ENCODE measurements at places on chromosomes 5 and 9. TPM values are rescaled to one million over a fixed set of nuclear protein-coding genes. Genes with fewer than 3 reads are reported as not detected.

- no peak for DNase-seq
These were observed 2.3 kb downstream of the FAM221B start for GRCh38 chr9:35826071-35826701.

DNA sequence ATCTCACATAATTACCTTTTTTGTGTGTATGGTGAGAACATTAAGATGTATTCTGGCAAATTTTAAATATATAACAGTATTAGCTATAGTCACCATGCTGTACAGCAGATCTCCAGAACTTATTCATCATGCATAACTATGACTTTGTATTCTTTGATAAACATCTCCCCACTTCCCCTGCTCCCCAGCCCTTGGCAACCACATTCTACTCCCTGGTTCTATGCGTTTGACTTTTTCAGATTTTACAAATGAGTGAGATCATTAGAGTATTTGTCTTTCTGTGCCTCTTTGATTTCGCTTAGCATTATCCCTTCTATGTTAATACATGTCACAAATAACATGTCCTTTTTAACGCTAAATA lies 49.4 kb downstream of the SMC2 start:
- DNase-seq, result no peak

DNA sequence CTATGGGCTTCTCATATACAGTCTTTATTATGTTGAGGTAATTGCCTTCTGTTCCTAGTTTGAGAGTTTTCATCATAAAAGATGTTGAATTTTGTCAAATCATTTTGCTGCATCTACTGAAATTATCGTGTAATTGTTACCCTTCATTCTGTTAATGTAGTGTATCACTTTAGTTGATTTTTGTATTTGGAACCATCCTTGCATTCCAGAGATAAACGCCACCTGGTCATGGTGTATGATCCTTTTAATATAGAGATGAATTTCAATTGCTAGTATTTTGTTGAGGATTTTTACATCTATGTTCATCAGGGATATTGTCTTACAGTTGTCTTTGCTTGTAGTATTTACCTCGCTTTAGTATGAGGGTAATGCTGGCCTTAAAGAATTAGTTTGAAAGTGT lies 19.3 kb downstream of the MEIKIN start:
- DNase-seq, result no peak

DNA sequence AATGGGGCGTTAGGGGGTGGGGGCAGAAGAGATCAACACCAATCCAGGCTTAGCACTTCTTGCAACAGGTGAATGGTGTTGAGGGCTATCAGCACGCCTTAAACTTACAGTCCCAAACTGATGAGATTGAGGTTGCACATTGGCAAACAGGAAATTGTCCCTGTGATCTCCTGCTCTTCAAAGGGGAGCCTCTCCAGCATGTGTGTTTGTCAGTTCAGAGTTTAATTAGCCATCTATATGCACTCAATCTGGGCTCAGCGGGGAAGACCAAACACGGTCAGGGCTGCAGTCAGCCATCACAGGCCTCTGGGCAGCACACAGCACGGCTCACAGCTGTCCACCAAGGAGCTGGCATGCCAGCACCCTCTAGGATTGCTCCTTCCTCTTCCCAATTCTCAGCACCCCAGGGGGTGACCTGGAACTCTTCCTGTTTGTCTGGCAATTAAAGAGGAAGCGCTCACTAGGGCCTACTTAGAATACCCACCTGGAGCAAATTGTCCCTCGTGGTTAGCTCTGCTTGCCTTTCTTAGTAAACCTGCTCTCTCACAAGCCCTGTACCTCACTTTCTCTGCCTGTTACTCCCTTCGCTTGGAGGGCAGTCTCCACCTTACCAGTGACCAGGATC lies 217.4 kb downstream of the SLIT3 start:
- no peak for DNase-seq

GRCh38 chr9:134475011-134475790 lies 148.9 kb downstream of the RXRA start:
- DNase-seq, result no peak

- DNase-seq, result no peak
These were observed 95.9 kb upstream of the COL5A1 start for GRCh38 chr9:134545543-134546245.

DNA sequence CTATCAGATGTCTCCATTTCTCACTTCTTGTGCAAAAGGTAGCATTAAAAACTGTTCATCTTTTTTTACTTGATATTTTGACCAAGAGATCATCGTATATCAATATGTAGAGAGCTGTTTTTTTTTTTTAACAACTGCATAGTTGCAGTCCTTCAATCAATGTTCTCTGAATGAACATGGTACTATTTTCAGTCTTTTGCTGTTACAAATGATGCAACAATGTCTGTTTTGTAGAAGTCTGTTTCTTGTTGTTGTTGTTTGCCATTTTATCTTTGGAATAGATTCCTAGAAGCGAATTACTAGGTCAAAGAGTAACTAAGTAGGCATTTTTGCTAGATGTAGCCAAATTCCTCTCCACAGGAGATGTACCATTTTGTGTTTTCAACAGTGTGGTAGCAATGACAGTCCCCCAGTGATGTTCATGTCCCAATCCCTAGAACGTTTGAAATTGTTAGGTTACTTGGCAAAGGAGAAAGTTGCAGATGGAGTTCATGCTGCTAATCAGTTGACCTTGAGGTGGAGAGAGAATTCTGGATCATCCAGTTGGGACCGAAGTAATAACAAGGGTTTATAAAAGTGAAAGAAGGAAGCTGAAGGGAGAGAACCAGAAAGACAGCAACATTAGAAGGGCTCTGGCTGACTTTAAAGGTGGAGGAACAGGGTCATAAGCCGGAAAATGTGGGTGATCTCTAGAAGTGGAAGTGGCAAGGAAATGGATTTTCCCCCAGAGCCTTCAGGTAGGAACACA lies 6.3 kb downstream of the MTREX start:
- no peak for DNase-seq

PCDHA9 gene
- total RNA-seq, result 1.4 TPM
